ENCODE measurements at places on chromosomes 4 and X. TPM values are rescaled to one million over a fixed set of nuclear protein-coding genes. Genes with fewer than 3 reads are reported as not detected.

AP1S2 gene
- 49.9 TPM for total RNA-seq

TAF7L gene
- total RNA-seq, result 0.59 TPM

RHOH gene
- total RNA-seq, result not detected

C1QTNF7 gene
- not detected for total RNA-seq

UGT2B15 gene
- not detected for total RNA-seq

FHL1 gene
- total RNA-seq, result 118 TPM

KCNE5 gene
- total RNA-seq, result 0.55 TPM

CCNA2 gene
- total RNA-seq, result 27.6 TPM

SHROOM2 gene
- 4.5 TPM for total RNA-seq

CENPC gene
- total RNA-seq, result 11.9 TPM

SSX4 gene
- not detected for total RNA-seq

SSX2 gene
- not detected for total RNA-seq

CYP2U1 gene
- 17.8 TPM for total RNA-seq

Measured in smooth muscle cell of the umbilical artery (primary cell).